Activated T-cell treated with anti-CD3 and anti-CD28 coated beads, Interleukin-2, amount 50 U/mL, for 72 hours (primary cell): ENCODE measurements at places on chromosomes 4 and X. TPM values are rescaled to one million over a fixed set of nuclear protein-coding genes. Genes with fewer than 3 reads are reported as not detected.

Gene ITIH6
- not detected for total RNA-seq

Gene NR3C2
- 8.0 TPM for total RNA-seq

Gene UGT2B15
- total RNA-seq = not detected

Gene XG
- not detected for total RNA-seq

Gene KIT
- 0.22 TPM for total RNA-seq
